ENCODE measurements at places on chromosomes 2 and 18.

- DNase-seq: no peak
Measured at GRCh38 chr2:239772721-239773120, 252.4 kb downstream of the NDUFA10 start.

GRCh38 chr18:5068851-5069250, 128.2 kb downstream of the AKAIN1 start:
- no peak for DNase-seq

GRCh38 chr18:76827205-76828200, 5.1 kb downstream of the ZNF236 start:
- no peak for DNase-seq

GRCh38 chr2:237500681-237501424, 13.8 kb downstream of the MLPH start:
- DNase-seq: no peak

DNA sequence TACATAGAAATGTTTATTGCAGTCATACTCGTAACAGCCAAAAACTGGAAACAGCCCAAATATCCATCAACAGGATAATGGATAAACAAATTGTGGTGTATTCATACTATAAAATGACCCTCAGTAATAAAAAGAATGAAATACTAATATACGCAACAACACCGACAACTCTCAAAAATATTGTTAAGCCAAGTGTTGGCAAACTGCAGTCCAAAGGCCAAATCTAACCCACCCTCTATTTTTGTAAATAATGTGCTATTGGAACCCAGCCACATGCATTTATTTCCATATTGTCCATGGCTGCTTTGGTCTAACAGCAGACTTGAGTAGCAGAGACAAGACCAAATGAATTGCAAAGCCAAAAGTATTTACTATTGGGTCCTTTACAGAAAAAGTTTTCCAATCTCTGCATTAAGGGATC, 151.0 kb downstream of the MREG start:
- DNase-seq: no peak

GRCh38 chr2:121179467-121179866, 105.5 kb downstream of the TFCP2L1 start:
- no peak for DNase-seq

DNA sequence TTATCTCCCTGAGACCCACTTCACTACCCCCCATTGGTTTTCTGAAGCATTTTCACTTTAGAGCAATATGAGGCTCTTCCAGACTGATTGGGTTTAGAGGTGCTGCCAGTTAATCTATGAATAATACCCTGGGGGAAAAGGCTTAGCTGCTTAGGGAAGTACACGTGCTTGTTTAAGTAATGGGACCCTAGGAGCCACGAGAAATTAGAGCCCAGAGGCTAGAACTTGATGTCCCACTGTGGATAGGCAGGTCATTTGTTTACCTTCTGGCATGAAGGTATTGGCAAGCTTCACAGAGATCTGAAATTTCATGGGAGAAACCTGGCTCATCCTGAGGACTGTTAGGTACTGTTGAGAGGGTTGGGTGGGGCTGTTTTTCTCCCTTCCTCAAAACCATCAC, 59.7 kb downstream of the CLIP4 start:
- no peak for DNase-seq

DNA sequence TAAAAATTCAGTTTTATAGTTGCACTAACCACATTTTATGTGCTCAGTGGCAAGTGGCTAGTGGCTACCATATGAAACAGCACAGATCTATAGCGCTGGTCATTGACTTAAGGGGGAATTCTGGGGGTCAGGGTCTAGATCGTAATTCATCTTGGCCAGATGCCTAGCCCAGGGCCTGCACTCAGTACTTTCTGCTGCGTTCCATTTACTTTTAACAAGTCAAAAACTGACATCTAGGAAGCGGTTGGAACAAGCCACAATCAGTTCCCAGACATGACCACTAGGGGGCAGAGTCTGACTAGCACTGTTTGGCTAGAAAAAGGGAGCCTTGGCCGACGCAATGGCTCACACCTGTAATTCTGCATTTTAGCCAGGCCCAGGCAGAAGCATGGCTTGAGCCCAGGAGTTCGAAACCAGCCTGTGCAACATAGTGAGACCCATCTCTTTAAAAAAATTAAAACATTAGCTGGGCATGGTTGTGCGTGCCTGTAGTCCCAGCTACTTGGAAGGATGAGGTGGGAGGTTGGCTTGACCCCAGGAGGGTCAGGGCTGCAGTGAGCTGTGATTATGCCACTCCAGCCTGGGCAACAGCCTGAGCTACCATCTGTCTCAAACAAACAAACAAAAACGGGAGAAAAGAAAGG, 9.0 kb upstream of the TMBIM1 start:
- DNase-seq: peak; percentile 74

- DNase-seq: no peak
Measured at GRCh38 chr2:212940816-212941215, 210.6 kb downstream of the IKZF2 start.

- DNase-seq: no peak
Measured at GRCh38 chr2:144426355-144426754, 93.6 kb downstream of the ZEB2 start.

- DNase-seq: no peak
Measured at GRCh38 chr2:139099721-139100120, 319.5 kb upstream of the NXPH2 start.

DNA sequence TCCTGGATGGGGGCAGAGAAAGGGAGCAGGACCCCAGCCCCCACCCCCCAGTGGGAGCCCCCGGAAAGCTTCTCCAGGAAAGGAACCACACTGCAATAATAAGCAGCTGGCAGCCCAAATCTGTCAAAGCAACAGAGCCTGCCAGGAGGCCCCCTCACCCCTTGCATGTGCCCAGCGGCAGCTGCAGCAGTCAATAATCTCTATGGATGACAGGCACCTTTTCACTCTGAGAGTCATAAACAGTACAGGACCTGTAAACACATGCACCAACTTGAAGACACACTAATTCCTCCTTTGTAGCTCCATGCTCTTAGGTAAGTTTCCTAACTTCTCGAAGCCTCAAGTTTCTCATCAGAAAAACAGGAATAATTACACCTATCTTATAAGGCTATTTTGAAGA, 26.2 kb upstream of the KDM3A start:
- DNase-seq: no peak

DNA sequence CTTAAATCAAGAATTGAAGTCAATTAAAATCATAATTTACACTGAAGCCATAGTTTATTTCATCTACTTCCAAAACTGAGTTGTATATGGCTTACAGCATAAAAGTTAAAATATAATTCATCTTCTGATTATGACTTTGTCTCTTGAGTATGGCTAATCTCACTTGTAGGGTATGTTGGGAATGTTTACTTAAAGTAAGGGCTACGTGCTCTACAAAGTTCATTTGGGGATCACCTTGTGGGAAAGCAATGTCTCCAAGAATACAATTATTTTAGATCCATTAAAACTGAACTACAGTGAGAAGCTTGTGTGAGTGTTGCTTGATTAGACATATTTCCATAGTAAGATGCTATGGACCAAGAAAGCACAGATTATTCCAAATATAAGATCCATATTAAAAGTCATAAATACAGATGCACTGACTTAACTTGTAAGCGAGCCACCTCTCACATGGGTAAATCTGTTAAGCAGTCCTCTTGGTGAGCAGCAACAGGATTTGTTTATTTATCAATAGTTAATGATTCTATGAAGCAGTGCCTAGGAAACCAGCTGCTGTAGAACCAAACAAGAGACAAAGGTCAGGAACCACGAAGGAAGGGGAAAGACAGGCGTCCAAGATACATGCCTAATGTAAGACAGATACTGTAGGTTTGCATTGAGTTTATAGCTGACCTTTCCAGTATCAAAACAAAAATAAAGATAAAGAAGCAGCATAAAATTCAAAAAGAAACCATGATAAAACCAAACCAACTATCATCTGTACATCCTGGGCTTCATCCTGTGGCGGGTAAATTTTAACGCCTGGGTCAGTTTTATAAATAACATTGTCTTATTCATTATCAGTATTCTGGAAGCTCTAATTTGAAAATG, 24.8 kb downstream of the DSG4 start:
- no peak for DNase-seq

- no peak for DNase-seq
Measured at GRCh38 chr2:215744514-215744913, 268.8 kb downstream of the MREG start.

DNA sequence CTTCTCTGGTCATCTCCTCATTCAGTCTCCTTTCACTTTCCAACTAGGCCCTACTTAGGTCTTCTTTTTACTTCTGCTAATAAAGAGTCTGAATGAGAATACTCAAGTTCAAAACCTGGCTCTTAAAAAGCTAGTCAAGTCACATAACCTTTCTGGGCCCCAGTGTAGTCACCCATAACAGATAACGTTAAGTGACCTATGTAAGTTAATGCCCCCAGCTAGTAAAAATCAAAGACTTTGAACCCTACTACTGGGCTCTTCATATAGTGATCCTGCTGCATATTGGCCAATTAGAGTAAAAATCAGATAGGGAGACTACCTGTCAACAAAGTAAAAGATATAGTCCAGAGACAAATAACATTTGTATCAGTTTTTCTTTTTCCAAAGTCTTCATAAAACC, 17.7 kb downstream of the ARL5A start:
- DNase-seq: no peak

DNA sequence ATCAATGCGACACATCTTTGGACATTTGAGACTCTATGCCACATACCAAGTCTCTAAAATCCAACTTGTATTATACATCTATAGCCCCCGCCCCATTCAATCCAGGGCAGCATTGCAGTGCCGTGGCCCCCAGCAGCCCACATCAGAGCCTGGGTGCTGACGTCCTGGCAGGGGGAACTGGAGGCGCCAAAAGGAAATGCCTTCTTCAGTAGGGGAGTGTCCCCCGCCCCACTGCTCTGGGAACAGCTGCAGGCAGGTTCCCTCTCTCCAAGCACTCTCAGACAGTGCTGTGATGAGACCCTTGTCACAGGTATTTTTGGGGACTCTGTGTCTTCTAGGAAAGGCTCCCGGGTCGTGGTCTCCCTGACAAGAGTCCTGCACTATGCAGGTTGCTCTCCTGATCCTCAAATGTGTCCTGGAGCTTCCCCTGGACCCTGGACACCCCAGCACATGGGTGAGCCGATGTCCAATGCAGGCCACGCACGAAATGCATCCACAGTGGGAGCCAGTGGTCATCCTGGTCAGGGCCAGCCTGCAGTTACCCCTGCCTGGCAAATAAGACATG, 188.7 kb downstream of the RTP5 start:
- DNase-seq: no peak

GRCh38 chr18:8990276-8991031, 112.0 kb upstream of the NDUFV2 start:
- DNase-seq: no peak

DNA sequence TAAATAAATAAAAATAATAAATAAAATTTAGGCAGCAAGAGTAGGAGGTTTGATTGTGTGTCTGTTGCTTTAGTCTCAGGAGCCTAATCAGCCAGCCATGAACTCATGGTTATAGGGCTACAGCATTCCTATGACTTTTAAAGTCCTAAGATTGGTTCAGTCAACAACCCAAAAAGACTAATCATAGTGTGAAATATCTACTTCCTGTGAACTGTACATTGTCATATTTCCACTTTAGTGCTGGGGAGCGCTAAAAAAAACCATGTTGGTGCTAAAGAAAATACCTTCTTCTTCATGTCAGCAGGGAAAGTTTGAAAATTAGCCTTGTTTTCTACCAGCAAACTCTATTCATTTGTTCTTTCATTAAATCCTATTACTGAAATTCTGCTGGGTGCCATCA, 521.6 kb downstream of the RNF144A start:
- DNase-seq: no peak

DNA sequence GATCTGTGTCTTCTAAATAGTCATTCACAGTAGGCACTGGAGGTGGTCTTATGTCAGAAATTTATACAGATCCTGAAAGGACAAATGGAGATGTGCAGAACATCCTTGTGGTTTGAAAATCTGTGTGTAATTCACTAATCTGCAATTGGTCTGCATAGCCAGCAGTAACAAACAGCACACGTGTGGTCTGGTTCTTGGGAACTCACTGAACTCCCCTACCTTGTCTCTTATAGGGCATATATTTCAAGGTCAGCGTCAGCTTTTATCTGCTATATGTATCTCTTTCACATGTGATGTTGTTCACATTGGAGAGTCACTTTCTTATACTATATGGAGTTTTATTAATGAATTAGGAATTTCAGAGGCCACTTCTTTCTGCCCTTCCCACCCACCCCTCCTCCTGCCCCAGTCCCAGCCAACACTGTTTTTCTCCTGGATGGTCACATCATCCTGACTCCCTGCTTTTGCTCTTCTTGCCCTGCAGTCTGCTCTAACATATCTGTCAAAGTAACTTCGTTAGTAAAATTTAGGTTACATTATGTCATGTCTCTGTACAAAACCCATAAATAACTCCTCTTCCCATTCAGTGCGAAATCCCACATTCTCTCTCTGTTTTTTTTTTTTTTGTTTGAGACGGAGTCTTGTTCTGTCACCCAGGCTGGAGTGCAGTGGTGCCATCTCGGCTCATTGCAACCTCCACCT, 35.4 kb upstream of the CABYR start:
- DNase-seq: no peak

DNA sequence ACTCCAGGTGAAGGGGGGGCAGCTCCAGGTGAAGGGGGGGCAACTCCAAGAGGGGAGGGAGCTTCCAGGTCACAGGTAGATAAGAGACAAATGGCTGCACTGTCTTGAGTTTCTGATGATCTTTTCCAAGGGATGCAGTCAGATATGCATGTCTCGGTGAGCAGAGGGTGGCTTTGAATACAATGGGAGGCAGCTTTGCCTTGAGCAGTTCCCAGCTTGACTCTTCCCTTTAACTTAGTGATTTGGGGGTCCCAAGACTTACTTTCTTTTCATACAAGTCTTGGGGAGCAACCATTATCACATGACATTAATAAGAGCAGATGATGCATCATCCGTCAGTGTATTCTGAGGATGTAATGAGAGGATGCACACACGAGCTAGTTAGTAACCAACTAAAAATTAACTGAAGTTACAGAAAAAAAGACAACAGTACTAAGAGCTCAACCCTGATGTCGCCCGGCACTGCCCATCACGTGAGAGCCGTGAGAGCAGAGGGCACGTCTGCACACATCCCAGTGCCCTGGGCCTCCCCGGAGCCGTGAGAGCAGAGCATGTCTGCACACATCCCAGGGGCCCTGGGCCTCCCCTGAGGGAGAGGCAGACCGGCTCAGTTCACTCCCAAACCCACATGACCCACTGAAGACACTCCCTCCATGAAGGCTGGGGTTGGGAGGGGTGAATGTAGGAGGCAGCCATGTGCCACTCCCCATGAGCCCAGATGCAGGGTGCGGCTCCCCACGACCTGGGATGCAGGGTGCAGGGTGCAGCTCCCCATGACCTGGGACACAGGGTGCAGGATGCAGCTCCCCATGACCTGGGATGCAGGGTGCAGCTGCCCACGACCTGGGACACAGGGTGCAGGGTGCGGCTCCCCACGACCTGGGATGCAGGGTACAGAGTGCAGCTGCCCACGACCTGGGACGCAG, 39.4 kb downstream of the PXDN start:
- no peak for DNase-seq

- DNase-seq: peak; percentile 43
Measured at GRCh38 chr2:234425639-234426603, 71.0 kb downstream of the ARL4C start.

GRCh38 chr2:184971546-184972068, 373.3 kb downstream of the ZNF804A start:
- DNase-seq: no peak
